ENCODE measurements at places on chromosomes 7 and 10.

DNA sequence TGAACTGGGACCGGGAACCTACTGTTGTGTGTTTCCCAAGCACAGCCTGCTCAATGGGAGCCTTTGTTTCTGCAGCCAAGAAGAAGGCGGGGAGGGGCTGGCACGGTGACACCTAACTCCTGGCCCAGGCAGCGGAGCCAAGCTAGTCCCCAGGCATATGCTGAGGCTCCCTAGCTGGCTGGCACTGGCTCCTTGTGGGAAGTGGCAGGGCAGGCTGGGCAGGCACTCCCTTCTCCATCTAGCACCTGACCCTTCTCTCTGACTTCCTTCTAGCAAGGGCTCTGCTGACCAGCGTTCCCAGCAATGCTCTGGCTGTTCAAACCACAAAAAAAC lies 325.0 kb downstream of the PLXNA4 start:
- DNase-seq: no peak

- DNase-seq: no peak
These were observed 1.5 kb upstream of the PARD3 start for GRCh38 chr10:34816501-34817002.

- no peak for DNase-seq
These were observed 490.6 kb downstream of the NEBL start for GRCh38 chr10:20406281-20407104.

GRCh38 chr10:58660575-58661255 lies 148.0 kb downstream of the BICC1 start:
- no peak for DNase-seq

DNA sequence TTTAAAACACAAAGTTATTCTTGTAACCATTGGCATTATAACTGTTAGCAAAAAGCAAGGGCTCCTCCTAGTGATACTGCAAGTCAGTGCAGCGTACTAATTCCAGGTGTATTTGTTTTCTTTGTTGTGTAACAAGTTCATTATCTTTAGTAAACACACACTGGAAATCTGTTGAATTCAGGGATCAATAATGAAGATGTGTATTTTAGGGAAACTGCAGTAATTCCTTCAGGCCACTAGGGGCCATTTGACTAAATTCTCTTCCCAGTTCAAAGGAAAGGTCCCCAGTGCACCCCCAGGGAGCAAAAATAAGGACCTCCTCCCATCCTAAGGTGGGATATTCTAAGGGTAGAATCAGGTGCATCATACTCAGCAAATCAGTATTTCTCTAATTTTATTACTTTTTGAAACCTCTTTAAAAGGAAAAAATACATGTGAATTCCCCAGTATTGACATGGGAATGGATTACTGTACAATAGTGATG lies 158.6 kb upstream of the LYZL1 start:
- DNase-seq: no peak

DNA sequence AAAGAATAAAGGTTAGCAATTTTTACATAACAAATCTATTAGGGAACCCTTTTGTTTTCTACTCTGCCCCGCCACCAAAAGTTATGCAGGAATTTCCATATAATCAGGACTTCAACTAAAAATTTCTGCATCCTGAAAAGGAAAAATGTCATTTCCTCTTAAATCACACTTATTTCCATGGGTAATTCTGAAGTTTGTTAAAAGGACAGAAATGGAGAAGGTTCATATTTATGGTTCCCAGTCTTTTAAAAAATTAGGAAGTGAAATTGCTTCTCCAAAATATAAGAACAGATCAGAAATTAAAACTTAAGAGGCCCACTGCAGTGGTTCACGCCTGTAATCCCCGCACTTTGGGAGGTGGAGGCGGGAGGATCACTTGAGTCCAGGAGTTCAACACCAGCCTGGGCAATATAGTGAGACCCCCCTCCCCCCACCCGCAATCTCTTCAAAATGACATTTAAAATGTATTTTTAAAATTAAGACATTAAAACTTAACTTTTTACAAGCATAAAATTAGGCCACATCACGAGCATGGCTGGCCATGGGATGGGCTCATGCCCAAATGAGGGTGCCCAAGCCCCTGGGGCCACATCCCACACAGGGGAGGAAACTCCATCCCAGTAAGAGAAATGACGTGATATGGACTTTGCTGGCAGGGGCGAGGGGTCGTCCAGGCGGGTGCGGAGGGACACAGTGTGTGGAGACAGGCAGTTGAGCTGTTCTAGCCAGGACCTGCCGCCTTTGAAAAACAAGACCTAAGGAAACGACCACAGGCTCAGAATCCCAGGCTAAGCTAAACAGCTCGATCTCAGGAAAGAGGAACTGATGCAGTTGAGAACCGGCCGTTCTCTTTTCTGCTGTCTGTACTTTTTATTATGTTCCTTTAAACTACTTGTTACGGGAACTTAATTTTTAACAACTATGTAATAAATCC lies 51.3 kb upstream of the NFE2L3 start:
- DNase-seq: no peak

GRCh38 chr10:1117651-1118050 lies 61.5 kb downstream of the WDR37 start:
- peak; percentile 36 for DNase-seq

DNA sequence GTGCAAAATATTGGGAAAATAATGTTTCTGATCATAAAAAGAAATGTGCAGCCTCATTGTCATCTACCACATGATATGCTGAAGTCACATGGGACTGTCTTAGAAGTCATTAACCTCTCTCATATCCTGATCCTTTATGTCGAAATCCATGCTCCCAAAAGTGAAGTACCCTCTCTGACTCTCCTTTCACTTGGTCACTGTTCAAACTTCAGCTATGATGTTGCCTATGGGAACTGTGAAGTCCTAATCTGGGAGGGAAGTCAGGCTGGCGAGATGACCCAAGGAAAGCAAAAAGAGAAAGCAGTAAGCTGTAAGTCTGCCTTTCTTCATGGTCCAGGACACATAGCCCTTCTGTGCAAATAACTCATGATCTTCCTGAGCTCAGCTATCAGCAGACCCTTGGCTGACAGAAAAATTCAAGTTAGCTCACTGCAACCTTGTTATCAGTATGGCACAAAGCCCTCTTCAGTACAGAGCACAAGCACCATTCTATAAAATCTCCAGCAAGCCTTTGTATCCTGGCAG lies 29.5 kb downstream of the WASL start:
- no peak for DNase-seq

GRCh38 chr7:131543298-131543697 lies 13.1 kb downstream of the PODXL start:
- DNase-seq: no peak

DNA sequence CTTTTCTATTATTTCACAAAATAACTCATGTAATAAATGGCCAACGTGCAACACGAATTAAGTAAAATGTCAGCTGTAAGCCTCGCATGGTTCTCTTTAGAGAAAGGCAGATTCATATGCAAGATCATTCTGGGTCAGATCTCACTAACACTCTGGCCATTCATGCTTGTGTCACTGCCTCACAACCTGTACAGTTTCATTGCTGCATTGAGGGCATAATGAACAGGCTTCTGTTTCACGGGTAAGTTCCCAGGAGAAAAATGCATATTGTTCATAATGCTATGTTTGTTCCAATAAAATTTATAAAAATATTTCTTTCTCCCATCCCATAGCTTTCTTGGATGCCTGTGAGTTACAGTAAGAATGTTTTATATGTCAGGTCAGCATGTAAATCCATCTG lies 734.0 kb upstream of the ANKRD30A start:
- no peak for DNase-seq

GRCh38 chr10:49037187-49037586 lies 78.1 kb downstream of the VSTM4 start:
- no peak for DNase-seq

- peak; percentile 45 for DNase-seq
These were observed 148.0 kb downstream of the EBF3 start for GRCh38 chr10:129815898-129816655.

GRCh38 chr10:29849886-29850285 lies 209.5 kb downstream of the JCAD start:
- DNase-seq: no peak

DNA sequence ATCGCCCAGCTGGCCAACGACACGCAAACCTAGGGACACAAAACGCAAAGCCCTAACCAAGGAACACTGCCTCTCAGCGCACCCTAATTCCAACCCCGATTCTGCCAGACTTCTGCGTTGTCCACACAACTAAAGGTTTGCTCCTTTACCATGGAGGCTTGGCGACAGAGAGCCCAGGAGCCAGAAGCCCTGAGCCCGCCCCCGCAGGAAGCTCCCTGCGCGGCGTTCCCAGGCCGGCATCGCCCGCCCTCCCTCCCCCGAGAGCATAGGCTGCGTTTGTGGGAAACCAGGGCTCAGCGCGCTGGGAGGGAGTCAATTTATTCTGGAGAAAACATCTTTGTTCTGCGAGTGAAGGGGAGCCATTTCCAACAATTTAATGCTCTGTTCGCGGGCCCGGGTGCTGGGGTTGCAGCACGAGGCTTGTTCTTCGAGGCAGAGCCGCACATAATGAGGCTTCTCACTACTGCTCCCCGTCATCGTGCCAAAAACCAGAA lies 103.9 kb downstream of the GRID1 start:
- peak; percentile 53 for DNase-seq

DNA sequence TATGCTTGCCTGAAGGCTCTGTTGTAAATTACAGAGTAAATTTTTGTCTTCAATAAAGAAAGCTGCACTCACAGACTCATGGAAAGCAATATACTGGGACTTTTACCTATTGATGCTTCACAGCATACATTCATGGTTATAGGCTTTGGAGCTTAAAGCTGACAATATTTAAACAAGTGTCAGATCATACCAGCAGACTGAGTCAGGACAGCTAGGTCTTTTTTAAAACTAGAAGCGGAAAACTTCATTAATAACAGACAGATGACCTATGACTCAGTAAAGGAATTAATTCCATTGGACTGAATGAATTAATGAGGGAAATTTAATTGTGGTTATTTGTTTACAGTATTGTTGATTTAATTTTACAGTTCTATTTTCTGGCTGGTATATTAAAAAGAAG lies 165.8 kb upstream of the DGKB start:
- DNase-seq: no peak

GRCh38 chr10:108360187-108360586 lies 1195.7 kb upstream of the SORCS1 start:
- no peak for DNase-seq

- DNase-seq: no peak
These were observed 65.0 kb upstream of the CFAP46 start for GRCh38 chr10:133007360-133007858.

DNA sequence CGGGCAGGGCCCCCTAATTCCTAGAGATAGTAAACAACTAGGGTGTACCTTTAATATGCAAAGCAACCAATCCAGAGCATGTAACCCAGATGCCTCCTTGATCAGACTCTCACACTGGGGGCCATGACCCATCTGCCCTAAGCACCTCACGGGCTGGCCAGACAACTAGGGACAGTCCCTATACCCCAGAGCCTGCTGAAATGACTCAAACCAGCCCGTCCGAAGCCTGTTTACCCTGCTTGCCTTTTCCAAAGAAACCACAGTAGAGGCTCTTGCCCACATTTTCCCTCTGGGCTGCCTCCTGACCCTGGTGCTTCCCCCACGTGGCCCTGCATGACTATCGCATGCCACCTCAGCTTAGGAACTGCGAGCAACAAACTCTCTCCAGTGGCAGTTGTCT lies 46.2 kb downstream of the RGS10 start:
- no peak for DNase-seq

- no peak for DNase-seq
These were observed 141.3 kb upstream of the AGK start for GRCh38 chr7:141409801-141410329.

DNA sequence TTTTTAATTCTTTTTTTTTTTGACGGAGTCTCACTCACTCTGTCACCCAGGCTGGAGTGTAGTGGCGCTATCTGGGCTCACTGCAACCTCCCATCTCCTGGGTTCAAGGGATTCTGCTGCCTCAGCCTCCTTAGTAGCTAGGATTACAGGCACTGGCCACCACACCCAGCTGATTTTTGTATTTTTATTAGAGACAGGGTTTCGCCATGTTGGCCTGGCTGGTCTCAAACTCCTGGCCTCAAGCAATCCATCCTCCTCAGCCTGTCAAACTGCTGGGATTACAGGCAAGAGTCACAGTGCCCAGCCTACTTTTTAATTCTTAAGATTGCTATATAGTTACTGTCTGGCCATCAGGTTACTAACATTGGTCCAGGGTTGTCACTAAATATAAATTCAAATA lies 59.6 kb downstream of the ZNF277 start:
- no peak for DNase-seq

DNA sequence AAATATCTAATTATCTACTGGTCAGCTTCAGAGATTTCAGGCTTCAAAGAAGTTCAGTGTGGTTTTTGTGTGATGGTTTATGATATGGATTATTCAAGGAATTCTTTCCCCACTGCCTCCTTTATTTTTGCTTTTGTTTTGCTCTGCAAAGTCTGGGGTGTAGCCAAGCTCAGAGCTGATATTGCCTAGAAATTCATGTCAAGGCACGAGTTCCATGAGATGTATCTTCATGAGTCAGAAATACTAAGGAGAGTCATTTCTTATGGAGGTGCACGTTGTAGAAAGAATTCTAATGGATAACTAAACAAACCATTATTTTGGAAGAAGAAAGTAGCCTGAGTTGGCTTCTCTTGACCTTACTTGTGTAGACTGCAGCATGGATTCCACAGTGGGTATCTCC lies 37.4 kb downstream of the VIM start:
- DNase-seq: no peak

- DNase-seq: no peak
These were observed 120.8 kb upstream of the NANOS1 start for GRCh38 chr10:118908557-118909256.

- no peak for DNase-seq
These were observed 379.7 kb upstream of the ZMIZ1 start for GRCh38 chr10:78688901-78689583.

DNA sequence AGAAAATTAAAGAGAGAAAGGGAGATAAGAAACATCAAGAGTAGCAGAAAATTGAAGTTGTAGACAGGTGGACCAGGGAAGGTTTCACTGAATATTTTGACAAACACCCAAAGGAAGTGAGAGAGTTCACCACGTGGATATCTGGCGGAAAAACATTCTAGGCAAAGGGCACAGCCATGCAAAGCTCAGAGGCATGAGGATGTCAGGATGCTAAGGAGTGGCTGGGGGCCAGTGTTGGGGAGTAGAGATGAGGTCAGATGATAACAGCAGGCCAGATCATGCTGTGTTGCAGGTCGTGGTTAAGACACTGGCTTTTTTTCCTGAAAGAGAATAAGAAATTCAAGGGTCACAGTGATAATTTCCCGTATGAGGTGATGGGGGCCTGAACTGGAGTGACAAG lies 181.9 kb downstream of the DGKI start:
- DNase-seq: no peak

GRCh38 chr7:20312562-20312961 lies 18.1 kb upstream of the ITGB8 start:
- no peak for DNase-seq

DNA sequence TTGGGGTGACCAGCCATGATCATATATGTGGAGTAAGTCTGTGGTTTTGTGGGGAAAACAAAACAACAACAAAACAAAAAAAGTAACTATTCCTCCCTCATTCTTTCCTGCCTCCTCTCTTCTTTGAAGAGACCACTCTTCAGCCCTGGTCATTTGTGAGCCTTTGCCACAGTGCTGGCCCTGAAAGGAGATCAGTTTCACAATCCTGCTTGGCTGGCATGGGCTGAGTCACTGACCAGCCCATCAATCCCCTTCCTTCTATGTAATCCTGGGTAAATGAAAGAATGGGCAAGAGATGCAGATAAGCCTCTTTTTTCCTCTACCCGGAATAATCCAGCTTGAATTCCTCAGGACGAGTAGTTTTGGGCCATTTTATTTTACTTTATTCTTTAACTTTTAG lies 13.6 kb downstream of the CSTF2T start:
- no peak for DNase-seq

GRCh38 chr10:98582363-98582762 lies 135.6 kb upstream of the HPS1 start:
- no peak for DNase-seq

Data from left forelimb (tissue), 1 donor.